ENCODE measurements at places on chromosomes 2 and 18.

GRCh38 chr2:36731941-36732672, 35.6 kb downstream of the VIT start:
- DNase-seq, result no peak

- DNase-seq, result no peak
Measured at GRCh38 chr2:238697193-238698071, 150.5 kb upstream of the TWIST2 start.

- no peak for DNase-seq
Measured at GRCh38 chr2:100676346-100676745, 113.6 kb downstream of the PDCL3 start.

- DNase-seq, result no peak
Measured at GRCh38 chr2:111664275-111664850, 219.6 kb downstream of the ANAPC1 start.

GRCh38 chr18:49811151-49811938, 2.0 kb downstream of the ACAA2 start:
- DNase-seq, result no peak

DNA sequence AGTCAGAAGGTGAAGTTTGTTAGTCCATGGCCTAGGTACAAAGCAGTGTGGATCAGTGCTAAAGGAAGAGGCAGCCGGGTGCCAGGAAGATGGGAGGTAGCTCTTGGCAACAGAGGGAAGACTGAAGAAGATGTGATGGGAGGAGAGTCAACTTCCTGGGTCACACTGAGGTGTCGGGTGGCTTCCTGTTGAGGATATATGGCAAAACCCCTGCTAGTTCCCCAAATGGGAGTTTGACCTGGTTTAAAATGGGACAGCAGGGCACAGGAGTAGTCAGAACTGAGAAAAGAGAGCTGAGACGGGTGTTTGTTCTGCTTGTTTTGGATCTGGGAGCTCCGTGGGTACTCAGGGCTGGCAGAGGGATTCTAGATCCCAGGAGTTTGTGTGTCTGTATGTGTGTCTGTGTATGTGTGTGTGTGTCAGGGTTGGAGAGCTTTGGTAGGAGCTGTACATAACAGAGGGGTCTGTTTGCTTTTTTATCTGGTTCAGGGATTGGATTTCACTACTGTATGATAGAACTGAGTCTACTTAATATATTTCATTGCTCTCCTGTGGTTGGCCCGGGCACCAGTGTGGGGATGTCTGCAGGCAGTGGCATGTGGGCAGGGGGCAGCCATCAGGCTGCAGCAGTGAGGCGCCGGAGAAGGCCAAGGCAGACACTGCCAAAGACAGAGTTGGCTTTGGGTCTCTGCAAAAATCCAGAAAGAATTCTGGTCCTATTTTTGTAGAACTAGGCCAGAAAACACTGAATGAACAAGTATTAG, 17.1 kb downstream of the MXD1 start:
- DNase-seq, result no peak

DNA sequence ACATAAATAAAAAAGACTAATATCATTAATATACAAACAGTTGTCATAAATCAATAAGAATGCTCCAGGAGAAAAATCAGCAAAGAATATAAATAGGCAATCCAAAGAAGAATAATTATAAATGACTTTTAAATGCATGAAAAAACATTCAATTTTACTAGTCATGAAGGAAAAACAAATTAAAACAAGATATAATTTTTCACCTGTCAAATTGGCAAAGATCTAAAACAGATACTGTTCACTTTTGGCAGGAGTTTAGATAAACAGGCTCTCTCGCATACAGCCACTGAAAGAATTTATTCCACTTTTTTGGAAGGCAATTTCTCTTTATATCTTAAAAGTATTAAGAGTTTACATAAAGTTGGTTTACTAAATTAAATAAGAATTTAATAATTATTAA, 176.8 kb upstream of the SETBP1 start:
- no peak for DNase-seq

GRCh38 chr2:42843611-42844010, 51.2 kb upstream of the HAAO start:
- DNase-seq, result no peak

DNA sequence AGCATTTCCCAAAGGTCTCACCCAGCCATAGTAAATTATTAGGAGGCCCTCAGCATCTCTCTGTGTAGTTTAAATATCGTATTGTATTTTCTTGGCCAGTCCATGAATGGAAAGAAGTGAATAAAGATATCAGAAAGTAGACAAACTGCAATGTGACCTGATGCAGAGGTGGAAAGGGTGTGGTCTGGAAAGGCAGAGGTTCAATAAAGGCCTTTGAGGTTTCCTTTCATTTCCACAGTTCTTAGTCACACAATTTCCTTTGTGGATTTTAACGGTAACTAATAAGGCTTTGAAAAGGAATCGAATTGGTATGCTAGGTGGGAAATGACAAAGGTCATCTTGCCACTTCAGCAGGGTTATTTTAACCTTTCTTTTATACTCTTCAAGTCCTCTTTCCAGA, 20.1 kb upstream of the WIPF1 start:
- DNase-seq, result no peak

DNA sequence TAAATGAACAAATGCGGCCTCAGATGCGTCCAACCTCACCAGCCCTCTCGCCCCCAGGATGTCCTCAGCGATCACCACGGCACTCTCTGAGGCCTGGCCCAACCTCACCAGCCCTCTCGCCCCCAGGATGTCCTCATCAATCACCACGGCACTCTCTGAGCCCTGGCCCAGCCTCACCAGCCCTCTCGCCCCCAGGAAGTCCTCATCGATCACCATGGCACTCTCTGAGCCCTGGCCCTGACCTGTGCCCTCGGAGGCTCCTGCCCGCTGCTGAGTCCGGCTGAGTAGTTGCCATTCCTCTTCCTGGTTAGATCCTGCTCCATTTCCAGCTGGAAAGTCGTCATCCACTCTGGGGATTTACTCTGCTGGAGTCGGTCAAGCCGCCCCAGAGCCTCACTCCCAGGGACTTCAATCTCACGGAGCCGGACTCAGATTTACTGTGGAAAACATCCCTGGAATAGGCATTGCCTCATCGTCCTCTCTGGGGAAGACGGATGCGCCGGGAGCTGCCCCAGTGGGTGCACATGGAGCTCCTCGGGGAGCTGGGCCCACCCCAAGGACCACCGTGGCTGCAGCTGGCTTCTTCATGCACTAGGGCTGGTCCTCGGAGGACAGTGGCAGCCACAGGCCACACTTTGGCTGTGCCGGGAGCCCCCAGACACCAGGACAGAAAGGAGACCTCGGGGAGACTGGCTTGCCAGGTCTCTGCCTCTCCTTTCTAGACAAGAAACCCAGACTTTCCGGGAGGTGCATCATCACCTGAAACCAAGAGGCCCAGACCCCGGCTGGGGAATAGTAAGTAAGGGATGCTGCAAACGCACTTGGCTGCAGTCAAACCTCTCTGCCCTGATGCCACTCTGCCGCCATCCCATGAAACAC, 230.6 kb downstream of the EIPR1 start:
- DNase-seq, result no peak

GRCh38 chr2:73031725-73032701, 39.5 kb downstream of the SFXN5 start:
- DNase-seq, result no peak
